ENCODE measurements at places on chromosomes 5 and 9. TPM values are rescaled to one million over a fixed set of nuclear protein-coding genes. Genes with fewer than 3 reads are reported as not detected.

The CD74 gene
- 32.2 TPM for total RNA-seq

The DDX31 gene
- total RNA-seq: 28.9 TPM

The HEMGN gene
- total RNA-seq: not detected

The ZDHHC11B gene
- total RNA-seq: 0.07 TPM

The ARL14EPL gene
- not detected for total RNA-seq

The PSD2 gene
- total RNA-seq: 0.10 TPM

The ENTREP1 gene
- total RNA-seq: 7.5 TPM

The SPARC gene
- total RNA-seq: 419 TPM

The FBP2 gene
- total RNA-seq: not detected

The ACTBL2 gene
- total RNA-seq: not detected

The TMEM174 gene
- not detected for total RNA-seq

The ANKRD55 gene
- not detected for total RNA-seq

The SV2C gene
- under 0.01 TPM for total RNA-seq

The N4BP3 gene
- 32.0 TPM for total RNA-seq

The ABHD17B gene
- total RNA-seq: 68.9 TPM

The KLHL9 gene
- 12.2 TPM for total RNA-seq

The TPPP gene
- total RNA-seq: 0.92 TPM

The GAPT gene
- total RNA-seq: not detected

The PDE8B gene
- 0.03 TPM for total RNA-seq

The SPINK4 gene
- total RNA-seq: not detected

The HRCT1 gene
- total RNA-seq: 0.21 TPM

The RANBP17 gene
- total RNA-seq: 11.6 TPM

The SLCO6A1 gene
- total RNA-seq: not detected

The CREB3 gene
- total RNA-seq: 26.0 TPM

The IL4 gene
- not detected for total RNA-seq

The PCDHAC1 gene
- total RNA-seq: 17.3 TPM

The PCDHB10 gene
- total RNA-seq: 0.33 TPM
